Stimulated activated CD8-positive, alpha-beta memory T cell treated with anti-CD3 and anti-CD28 coated beads, Interleukin-4, amount 100 ng/mL, for 1 hour (primary cell): ENCODE measurements at places on chromosomes 11 and 22.

GRCh38 chr22:16827506-16827905 lies 2.3 kb upstream of the XKR3 start:
- no peak for DNase-seq

- DNase-seq, result no peak
Measured at GRCh38 chr11:61309739-61310138, 14.6 kb upstream of the VWCE start.

DNA sequence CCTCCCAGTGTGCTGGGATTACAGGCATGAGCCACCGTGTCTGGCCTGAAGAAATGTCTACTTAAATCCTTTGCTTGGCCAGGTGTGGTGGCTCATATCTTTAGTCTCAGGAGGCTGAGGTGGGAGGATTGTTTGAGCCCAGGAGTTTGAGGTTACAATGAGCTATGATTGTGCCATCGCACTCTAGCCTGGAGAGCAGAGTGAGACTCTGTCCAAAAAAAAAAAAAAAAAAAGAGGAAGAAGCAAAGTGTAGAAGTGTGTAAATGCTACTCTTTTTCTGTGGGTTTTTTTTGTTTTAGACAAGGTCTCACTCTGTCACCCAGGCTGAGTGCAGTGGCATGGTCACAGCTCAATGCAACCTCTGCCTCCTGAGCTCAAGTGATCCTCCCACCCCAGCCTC lies 6.4 kb upstream of the ATG16L2 start:
- DNase-seq, result no peak

GRCh38 chr11:1290052-1291040 lies 19.1 kb downstream of the TOLLIP start:
- no peak for DNase-seq

DNA sequence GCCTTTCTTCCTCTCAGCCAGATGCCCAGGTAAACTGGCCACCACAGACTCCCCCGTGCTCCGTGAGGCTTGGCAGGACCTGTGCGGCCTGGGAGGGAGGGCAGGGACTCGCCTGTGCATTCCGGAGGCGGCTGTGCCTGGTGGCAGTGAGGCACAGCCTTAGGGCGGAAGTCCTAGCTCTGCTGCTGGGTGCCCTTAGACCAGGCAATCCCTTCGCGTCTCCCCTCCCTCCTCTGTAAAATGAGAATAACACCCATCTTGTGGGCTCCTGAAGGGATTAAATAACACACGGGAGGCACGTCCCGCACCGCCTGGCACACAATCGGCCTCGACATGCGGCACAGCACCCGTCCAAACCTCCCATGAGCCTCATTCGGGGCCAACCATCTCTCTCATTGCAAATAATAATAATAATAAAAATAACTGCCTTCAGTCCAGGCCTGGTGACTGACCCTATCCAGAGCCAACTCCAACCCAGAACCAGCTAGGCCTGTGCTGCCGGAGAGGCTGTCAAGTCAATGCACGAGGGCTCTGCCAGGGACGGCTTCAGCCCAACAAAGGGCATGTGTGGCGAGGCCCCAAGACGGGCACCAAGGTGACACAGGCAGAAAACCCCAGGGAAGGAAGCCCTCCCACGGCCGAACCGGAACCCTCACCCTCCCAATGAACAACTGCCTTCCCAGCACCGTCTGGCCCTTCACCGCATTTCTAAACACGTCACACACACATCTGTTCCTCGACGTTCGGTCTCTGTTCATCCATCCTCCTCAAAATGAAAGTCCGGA lies 8.2 kb downstream of the LTO1 start:
- DNase-seq, result no peak

DNA sequence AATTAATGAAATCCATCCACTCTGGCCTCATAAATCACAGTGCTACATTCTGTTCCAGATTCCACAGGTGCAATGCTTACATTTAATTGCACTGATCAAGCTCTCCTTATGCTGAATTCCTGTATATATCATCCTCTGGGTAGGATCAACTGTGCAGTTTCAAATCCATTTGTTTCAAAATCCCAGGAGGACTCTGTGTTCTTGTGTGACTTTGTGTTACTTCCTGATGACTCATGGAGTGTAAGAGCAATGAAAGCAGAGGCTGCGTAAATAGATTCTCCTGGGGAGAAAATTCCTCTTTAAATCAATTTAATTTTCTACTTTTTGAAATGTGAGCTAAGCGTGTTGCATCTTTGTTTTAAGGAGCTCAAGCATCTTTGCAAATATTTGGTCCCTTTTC lies 752.7 kb downstream of the METTL15 start:
- no peak for DNase-seq

DNA sequence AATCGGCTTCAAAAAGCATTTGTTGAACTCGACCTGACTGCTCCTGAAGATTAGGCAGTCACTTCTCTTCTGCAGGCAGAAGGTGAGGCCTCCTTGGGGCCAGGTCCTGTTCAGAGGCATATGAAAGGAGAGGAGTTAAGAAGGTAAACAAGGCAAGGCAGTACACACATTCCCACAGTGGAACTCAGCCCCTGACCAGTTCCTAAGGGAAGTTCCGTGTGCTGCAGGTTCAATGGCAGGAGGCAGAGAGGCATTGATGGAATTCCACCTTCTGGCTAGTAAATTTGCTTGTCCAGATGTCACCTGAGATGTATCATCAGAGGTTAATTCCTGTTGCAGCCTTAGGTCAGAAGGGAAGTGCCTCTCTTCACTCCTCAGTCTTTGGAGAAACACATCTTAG lies 337.0 kb upstream of the MTNR1B start:
- DNase-seq, result no peak

- no peak for DNase-seq
Measured at GRCh38 chr22:17890245-17890671, 116.0 kb upstream of the BID start.

- DNase-seq, result no peak
Measured at GRCh38 chr11:104700609-104701008, 197.7 kb downstream of the CASP12 start.

GRCh38 chr11:23041001-23041503 lies 180.8 kb upstream of the CCDC179 start:
- DNase-seq, result no peak

- peak; percentile 21 for DNase-seq
Measured at GRCh38 chr11:75429902-75430713, 2.9 kb downstream of the KLHL35 start.

GRCh38 chr11:94183886-94184264 lies 55.2 kb downstream of the PANX1 start:
- no peak for DNase-seq

GRCh38 chr11:109062871-109063270 lies 359.1 kb upstream of the C11orf87 start:
- DNase-seq, result no peak

GRCh38 chr11:65213322-65214211 lies 31.8 kb downstream of the CAPN1 start:
- no peak for DNase-seq

DNA sequence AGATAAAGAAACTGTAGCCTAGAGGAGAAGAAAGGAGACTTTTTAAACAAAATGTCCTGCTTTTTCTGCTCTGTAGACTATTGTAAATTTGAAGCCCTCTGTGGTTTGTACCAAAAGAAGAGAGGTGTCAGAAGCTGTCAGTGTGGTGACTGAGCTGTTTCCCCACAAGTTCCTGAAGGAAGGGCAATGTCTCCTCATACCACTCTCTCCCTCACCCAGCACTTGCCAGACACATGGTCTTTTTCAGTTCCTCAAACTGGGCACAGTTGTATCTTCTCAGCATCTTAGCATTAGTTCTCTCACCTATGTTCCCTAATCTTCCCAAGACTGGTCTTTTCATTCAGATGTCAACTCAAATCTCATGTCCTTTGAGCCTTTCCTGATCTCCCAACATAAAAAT lies 4.3 kb downstream of the BCO2 start:
- DNase-seq, result no peak

DNA sequence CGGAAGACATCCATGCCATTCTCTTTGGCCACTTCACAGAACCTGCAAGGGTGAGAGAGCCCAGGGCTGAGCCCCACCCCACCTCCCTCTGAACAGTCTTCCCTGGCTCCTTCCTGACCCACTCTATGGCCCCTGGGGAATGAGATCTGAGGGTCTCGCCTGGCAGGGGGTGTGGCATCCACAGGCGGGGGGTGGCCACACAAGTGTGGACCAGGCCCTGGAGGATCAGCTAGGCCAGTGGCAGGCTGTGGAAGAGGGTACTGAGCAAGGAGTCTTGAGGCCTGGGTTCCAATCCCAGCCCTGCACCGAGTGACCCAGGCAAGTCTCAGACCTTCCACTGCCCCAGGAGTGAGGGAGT lies 5.6 kb upstream of the LRFN4 start:
- DNase-seq, result no peak

GRCh38 chr22:35434061-35434710 lies 34.2 kb downstream of the MCM5 start:
- no peak for DNase-seq

DNA sequence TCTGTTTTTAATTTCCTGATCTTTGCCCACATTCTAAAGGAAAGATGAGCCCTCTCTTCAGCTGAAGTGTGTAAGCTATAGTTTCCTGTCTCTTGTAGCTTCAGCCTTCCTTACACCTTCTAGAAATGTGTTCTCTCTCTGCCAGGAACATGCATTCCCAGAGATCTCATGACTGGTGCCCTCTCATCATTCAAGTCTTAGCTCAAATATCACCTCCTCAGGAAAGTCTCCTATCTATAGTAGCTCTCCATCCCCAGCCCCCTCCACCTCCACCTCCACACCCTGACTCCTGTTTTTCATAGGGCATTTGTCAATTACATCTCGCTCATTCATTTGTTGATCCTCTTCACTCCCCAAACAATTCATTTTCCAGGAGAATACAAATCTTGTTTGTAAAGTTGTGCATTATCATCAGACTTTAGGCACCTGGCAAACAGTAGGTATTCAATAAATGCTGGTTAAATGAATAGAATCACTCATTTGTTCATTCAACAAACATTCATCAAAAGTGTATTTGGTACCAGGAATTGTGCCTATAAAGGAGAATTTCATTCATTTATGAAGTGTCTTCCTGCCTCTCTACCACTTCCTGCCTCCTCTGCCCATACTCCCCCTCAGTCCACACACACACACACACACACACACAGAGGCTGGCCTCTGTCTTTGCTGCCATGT lies 160.3 kb downstream of the BBOX1 start:
- DNase-seq, result no peak

DNA sequence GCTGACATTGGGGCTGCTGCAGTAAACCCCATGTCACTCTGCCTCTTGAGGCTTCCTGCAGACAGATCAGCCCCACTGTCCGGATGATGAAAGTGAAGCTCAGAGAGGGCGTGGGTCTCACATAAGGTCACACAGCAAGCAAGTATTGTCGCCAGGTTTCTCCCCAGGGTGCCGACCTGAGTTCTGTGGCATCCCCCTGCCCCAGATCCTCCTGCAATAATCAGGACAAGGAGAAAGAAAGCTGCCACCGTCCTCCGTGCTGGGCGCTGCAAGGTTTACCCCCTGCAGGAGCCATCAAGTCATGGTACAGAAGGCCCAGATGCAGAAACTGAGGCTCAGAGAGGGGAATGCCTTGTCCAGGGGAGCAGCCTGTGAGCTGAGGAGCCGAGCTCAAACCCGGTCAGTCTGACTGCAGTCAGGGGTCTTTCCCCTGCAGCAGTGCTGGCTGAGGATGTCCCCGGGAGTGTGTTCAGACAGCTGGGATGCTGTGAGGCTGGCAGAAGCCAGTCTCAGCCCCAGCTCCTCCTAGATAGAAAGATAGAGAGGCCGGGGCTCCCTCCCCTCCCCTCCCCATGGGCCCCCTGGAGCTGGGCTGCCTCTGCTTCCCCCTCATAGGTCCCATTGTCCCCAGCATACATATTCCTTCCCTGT lies 13.2 kb downstream of the EMID1 start:
- DNase-seq, result no peak

DNA sequence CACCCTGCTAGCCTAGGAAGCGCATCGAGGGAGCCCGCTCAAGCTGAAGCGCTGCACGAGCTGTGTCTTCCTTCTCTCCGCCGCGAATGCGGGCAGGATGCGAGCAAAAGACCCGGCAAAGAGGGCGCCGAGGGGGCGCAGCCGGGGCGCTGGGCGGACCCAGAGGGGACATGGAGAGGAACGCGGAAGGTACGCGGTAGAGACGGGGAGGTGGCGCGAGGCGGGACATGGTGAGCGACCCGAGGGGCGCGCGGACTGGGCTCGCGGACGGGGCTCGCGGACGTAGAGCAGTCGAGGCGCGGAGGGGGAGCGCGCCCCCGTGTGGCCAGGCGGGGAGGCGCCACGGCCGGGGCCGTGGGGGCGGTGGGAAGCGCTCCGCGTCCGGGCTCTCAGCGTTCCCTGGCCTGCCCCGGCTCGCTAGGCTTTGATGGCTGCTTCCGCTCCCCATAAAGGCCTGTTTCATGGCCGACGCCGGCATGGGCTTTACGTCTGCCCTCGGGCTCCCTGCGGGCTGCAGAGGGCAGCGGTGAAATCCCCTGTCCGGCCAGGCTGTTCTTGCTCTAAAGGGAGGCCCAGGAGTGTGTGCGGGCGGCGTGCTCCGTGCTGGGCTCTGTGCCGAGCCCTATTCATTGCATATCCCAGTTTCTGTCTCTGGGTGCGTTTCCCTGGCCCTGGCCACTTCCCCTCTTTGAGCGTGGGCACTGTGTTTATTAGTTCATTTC lies 31.2 kb upstream of the TRIM29 start:
- DNase-seq, result peak; percentile 17

DNA sequence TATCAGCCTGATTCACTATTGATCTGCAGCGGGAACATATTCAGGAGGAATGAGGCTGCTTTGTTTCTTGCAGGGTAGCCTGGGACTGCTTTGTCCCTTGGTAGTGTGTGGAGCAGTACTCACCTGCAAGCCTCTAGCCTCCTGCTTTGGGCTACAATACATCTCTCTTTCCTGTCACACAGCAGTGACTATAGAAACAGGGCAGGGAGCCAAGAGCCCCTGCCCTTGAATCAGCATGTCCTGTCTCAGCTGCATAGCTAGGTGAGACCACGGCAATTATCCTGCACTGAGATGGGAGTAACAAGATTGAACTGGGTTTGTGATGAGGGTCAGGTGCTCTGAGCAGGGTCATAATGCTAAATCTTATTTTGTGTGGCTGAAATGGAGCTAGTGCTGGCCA lies 191.9 kb downstream of the NELL1 start:
- no peak for DNase-seq

DNA sequence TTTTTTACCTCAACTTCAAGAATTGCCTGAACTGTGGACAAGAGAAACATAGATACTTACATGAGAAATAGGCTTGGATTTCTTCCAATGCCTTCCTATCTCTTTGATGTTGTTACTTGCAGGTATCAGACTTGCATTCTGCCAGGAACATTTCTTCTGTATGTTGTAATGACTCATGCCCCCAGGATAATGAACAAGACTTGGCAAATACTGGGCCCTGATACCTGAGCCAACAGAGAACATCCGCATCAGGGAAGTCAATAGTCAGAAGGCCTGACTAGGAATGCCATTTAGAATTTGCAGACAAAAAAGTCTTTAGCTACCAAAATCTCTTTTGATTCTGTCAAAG lies 273.7 kb upstream of the KIRREL3 start:
- no peak for DNase-seq

DNA sequence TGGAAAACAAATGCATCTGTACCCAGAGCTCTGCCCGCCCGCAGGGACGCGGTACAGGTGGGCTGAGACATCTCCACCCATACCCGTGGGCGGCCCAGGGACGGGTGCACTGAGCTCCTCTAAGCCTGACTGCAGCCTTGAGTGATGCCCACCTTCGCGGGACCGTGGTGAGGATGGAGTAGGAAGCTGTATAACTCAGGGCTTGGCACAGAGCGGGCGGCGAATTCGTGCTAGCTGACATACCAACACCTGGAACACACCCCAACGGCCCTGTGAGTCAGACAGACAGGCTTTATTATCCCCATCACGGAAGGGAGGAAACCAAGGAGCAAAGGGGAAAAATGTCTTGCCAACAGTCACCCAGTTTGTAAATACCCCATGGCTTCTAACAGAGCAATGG lies 61.9 kb downstream of the SMCO4 start:
- DNase-seq, result no peak
